ENCODE measurements at places on chromosomes 12 and 14.
A peak's percentile ranks its signal among the peaks of the same experiment; 100 is the strongest.

DNA sequence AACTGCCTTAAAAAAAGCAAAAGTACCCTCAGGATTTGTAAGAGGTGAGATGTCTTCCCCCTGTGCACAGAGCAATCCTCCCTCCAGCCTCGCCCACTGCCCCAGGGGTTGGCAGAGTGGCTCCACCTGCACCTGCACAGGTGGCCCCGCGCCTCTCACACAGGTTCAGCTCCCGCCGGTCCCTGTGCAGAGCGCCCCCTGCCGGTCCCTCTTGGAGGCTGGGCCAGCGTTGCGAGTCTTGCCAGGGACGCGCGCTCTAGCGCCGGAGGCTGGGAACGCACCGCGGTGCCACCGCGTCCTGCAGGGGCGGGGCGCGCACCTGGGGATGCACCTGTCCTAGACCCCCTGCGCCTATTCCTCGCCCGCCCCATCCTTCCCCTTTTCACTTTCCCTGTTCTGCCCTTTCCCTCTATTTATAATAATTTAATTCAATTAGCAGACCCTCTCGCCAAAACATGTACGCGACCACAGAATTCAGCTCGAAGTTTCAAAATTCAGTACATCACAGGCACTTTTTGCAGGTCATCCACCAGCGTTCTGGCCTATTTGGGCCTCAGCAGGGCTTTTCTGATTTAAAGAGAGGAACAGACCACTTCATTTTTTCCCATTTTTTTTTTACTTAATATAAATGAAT lies 618.6 kb downstream of the AACS start:
- peak; percentile 59 for DNase-seq

- no peak for DNase-seq
Observed at GRCh38 chr12:30797689-30798088, 42.9 kb upstream of the CAPRIN2 start.

DNA sequence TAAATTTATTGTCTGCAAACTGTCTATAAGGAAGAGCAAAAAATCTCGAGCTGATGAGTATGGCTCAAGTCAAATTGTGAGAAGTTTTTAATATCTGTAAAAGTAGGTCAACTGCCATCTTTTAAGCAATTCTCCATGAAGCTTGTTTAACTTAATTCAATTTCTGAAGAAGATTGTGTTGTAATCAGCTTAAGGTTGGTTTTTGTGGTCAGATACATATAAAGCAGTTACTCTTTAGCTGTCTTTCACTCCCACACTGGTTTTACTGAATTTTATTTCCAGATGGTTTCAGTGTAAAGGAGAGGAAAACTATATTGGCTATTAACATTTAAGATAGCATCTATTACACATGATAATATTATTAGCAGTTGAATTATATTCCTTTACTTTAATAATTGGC lies 1165.1 kb downstream of the SLC16A7 start:
- no peak for DNase-seq

DNA sequence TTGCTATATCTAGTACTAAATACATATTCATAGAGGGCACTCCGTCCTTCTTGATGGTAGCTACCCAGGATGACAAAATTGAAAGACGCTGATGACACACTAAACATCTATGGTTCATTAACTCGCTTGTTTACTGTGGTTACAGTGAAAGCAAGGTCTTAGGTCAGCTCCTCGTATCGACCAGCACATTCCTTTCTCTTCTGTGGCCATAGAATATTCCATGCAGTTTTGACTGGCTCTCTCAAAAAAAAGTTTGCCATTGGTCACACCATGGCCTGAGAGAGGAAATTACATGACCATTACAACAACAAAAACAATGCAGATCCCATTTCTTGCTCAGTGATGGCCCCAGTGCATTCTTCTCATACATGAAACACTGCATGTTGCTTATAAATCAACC lies 411.4 kb upstream of the SOX5 start:
- no peak for DNase-seq

- DNase-seq, result no peak
Observed at GRCh38 chr14:87331991-87332390, 661.0 kb downstream of the GALC start.

- DNase-seq, result no peak
Observed at GRCh38 chr12:4003576-4003975, 130.4 kb upstream of the PARP11 start.

GRCh38 chr14:68981539-68981976 lies 2.5 kb upstream of the ACTN1 start:
- DNase-seq, result no peak

GRCh38 chr12:77003246-77003645 lies 62.1 kb downstream of the E2F7 start:
- DNase-seq, result no peak

- no peak for DNase-seq
Observed at GRCh38 chr12:24861766-24862540, 86.9 kb downstream of the BCAT1 start.

DNA sequence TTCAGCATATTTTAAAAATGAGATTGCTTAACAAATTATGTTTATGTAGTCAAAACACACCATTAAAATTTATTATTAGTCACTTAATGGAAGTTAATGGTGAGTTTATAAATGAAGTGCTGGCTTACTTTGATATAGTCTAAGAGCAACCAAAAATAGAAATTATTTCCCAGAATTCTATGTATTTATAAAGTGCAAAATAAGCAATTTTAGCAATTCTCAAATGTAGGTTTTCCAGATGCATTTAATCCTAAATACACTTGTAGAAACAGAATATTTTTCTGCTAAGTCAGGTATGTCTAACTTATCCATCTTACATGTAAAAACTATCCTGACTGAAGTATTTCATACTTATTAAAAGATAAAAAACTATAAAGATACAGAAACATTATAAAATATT lies 11.2 kb downstream of the LMO3 start:
- DNase-seq, result no peak

- DNase-seq, result no peak
Observed at GRCh38 chr14:54211551-54212308, 185.1 kb upstream of the CDKN3 start.

DNA sequence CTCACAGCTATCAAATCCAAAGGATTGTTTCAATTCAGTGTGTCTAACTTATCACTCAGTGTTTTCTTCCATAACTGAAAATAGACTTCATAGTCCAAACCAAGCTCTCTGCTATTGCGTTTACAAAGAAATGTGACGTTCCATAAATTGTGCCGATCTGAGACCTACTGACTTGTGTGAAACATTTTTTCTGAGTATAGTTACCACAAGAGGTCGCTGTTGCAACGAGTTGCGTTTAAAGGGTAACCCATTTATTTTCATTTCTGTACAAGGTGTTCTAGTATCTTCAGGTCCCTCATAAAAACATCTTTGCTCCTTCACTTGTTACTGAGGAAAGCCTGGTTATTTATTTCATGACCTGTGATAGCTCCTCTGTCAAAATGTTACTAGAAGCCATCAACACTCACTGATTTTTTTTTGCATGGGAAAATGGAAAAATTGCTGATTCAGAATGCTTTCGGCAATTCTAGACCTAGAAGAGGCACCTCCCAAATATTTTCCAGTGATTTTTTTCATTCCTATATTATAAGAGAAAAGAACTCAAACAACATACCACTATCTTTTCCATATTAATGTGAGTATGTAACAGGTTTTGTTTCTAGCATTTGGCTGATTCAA lies 60.9 kb upstream of the OR4E1 start:
- DNase-seq, result no peak

GRCh38 chr12:68223067-68223747 lies 2.4 kb downstream of the IL26 start:
- peak; percentile 66 for DNase-seq

GRCh38 chr12:104549815-104550480 lies 93.2 kb downstream of the CHST11 start:
- DNase-seq, result no peak

DNA sequence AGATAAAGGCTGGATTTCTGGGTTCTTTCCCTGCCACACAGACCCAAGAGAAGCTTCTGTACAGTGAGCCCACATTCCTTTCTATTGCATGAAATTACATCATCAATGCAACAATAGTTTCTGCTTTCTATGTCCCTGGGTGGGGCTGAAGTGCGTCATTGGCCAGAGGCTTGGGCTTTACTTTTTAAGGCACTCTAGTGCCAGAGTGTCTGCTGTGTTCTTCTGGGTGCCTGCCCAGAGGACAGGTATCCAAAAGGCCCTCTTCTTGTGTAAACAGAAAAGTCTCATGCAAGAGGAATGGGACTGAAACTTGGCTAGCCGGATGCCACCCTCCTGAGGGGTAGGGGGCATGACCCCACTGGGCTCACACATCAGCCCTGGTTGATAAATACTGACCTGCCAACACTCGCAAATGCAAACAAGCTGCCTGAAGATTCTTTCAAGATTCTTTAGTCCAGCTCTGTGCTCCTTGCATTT lies 5.9 kb downstream of the KRT86 start:
- DNase-seq, result no peak

DNA sequence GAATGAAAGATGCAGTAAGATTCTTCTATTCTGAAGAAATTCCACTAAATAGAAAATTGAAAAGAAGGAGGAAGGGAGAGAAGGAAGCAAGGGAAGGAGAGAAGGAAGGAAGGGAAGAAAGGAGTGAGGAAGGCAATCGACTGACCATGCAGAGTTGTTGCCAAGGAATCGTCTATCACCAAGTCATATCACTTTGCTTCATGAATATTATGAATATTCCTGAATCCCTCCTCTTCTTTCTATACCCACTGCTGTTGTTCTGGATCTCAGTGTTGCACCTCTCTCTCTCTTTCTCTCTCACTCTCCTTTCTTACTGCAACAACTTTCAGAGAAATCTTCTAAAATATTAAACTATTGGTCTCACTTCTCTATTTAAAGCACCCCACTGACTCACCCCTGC lies 222.4 kb downstream of the IPO8 start:
- no peak for DNase-seq

DNA sequence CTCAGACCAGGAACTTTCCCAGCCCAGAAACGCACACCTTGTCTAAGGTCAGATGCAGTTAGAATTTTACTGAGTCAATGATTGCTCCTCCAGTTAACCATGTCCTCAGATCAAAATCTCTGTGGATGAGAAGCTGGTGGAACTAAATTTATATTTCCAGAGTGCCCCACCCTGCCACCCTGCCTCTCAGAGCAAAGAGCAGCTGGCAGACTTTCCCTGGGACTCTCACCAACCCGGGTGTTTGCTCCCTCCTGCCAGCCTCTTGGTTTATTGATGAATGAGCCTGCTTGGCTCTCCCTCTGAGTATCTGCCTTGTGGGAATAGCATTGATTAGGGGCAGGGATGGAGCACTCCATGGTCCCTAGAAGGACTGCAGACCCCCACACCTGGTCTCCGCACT lies 5.9 kb upstream of the KRT1 start:
- DNase-seq, result no peak

DNA sequence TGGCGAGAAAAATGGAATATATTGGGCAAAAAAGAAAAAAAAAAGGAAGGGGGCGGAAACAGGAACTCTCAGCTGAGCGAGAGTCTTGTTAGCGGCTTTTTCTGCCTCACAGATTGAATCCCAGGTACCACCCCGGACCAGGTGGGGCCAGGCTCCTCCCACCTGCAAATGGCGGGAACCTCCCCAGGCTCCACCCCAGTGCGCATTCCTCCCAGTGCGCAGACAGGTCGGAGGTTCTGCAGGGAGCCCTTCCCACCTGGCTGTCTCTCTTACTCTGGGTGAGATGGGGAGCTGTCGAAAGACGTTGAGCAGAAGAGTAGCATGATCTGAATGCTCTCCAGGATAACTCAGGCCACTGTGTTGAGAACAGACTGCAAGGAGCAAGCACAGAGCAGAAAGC lies 57.0 kb upstream of the ETV6 start:
- DNase-seq, result no peak
